Fibroblast of gingiva (primary cell): ENCODE measurements at places on chromosomes 16 and 17.

DNA sequence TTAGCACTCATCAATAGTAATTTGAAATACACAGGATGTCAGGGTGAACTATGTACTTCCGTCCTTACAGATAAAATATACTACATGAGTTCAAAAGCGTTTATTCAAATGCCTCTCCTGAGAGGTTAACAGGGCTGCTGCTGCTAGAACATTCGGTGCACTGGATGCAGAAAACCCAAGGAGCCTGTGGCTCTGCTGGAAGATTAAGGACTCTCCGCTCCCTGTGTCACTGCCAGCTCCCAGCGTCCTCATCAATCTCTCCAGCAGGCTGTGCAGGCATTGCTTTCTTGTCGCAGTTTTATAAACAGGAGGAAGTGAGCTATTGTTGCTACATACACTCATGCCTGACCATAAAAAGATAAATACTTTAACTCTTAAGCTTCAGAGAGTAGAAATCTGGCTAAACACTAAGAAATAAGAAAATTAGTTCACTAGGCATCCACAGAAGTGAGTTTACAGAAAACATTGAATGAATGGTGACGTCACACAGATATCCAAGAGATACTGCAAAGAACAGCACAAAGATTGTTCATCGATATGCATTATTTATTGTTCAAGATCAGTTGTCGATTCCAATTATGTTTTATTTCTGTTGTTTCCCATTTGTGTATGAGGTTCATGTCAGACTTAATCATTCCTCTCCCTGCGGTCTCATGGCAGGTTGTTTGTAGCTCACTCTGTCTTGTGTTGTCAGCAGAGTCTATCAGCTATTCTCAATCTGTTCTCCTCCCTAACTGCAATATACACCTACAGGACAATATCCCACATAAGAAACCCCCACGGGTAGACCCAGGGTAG is 127.9 kb upstream of the MON1B start:
- DNase-seq: no peak

DNA sequence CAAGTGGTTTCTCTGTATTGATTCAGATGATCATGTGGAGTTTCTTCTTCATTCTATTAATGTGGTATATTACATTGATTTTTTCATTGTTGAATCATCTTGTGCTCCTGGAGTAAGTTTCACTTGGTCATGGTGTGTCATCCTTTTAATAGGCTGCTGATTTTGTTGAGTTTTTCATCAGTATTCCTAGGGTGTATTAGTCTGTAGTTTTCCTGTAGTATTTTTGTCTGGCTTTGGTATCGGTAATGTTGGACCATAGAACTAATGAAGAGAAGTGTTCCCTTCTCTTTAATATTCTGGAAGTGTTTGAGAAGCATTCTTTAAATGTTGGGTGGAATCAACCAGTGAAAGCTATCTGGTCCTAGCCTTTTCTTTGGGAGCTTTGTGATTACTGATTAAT is 99.0 kb downstream of the OMG start:
- DNase-seq: no peak

GRCh38 chr16:81595629-81596292 is 151.2 kb downstream of the CMIP start:
- DNase-seq: no peak

DNA sequence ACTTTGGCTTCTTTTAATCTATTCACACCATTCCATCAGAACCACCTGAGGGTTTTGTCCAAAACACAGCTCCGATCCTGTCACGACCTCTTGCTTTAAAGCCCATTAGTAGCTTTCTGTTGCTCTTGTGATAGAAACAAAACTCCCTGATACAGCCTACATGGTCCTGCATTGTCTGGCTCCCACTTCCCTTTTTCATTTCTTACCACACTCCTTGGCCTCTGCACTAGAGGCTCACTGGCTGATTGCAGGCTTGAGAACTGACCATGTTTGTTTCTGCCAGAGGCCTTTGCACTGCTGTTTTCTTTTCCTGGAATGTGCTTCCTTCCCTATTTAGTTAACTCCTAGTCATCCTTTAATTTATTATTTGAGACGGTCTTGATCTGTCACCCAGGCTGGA is 23.7 kb downstream of the IST1 start:
- DNase-seq: no peak

DNA sequence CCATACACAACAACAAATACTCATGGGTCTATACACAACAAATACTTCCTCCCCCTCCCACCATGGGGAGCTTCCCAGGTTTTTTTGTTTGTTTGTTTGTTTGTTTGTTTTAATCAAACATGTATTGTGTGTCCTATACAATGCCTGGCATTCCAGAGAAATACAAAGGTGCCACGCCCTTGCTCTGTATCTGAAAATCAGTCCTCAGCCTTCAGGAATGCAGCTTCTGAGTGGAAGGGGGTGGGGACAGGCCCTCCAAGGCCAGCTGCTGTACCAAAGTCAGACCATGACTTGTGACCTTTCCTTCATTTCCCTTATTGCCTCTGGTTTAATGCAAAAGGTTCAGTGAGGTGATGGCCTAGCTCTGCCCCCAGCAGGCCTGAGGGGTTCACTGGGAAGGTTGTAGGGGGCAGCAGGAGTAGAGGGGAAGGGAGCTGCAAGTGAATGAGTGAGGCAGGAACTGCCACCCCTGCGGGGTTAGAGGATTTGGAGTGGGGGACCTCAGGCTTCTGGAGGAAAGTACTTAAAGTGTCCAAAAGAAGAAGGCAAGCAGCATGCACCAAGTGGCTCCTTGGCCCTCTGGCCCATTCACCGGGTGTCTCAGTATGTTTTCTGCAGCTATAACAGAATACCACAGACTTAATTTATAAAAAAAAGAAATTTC is 105.2 kb downstream of the CLEC16A start:
- DNase-seq: no peak
